ENCODE measurements at places on chromosomes 2 and 18.

DNA sequence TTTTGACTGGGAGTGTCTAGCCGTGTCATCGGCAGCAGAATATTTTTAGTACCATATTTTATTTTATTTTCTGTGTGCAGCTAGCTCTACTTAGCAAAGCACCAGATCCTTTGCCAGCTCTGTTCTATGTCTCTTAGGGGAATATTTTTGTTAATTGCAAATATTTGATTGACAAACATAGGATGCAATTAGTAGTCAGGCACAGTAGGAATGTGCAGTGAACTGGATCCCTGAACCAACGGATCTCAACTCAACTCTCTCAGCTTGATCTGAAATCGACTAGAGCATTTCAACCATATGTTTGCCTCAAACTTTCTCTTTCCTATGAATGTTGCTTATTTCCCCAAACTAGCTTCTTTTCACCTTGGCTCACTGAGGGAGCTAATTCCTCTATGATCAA is 998.0 kb upstream of the FANCL start:
- no peak for DNase-seq

- DNase-seq = no peak
Observed at GRCh38 chr18:75827751-75828287, 400.3 kb upstream of the SMIM21 start.

GRCh38 chr2:143822736-143823135 is 693.5 kb downstream of the ARHGAP15 start:
- no peak for DNase-seq

- DNase-seq = no peak
Observed at GRCh38 chr2:192123847-192124246, 70.9 kb downstream of the TMEFF2 start.

DNA sequence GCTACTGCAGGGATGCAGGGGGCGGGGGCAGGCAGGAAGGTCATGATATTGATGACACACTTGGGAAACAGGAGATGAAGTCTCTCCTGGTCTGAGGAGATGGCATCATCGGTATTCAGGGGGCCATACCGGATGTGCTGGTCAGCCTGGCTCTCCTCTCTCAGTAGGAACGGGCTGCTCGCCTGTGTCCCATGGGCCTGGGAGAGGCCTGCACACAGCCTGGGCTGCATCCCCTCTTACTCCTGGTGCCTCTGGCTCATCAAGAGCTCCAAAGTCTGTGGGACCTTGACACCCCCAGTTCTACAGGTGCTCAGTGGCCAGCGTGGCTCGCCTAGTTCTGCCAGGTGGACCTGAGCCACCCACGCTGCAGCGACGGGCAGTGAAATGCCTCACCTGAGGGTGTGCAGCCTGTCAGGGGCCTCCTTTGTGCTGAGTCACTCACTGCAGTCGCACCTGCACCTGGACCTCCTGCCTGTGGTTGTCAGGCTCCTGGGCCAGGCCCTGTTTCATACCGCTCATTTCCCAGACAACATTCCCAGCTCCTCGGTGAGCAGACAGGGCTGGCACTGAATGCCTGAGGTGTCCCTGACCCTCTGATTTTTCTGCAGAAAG is 18.6 kb upstream of the CNDP1 start:
- DNase-seq = no peak

GRCh38 chr18:58536534-58537271 is 92.2 kb downstream of the ALPK2 start:
- DNase-seq = no peak

- DNase-seq = no peak
Observed at GRCh38 chr18:7535436-7536205, 31.5 kb upstream of the PTPRM start.

GRCh38 chr2:233256048-233256447 is 4.6 kb downstream of the ATG16L1 start:
- no peak for DNase-seq

- DNase-seq = no peak
Observed at GRCh38 chr18:34909637-34910364, 131.4 kb upstream of the MAPRE2 start.
